A375 (cell line): ENCODE measurements at places on chromosomes 5 and 9. TPM values are rescaled to one million over a fixed set of nuclear protein-coding genes. Genes with fewer than 3 reads are reported as not detected.

SV2C gene
- not detected in 2 replicates for total RNA-seq

ADAMTSL2 gene
- not detected in 2 replicates for total RNA-seq

BSPRY gene
- not detected in 2 replicates for total RNA-seq

LRRC19 gene
- total RNA-seq, result not detected in 2 replicates

SLC24A2 gene
- total RNA-seq, result 0.83 and 1.1 TPM in 2 replicates

CRHBP gene
- 0.50 and 0.53 TPM in 2 replicates for total RNA-seq

FYB1 gene
- 1.0 and 2.4 TPM in 2 replicates for total RNA-seq

KIF4B gene
- 0.03 and 0.04 TPM in 2 replicates for total RNA-seq

MSX2 gene
- 4.3 and 4.4 TPM in 2 replicates for total RNA-seq

WDR38 gene
- total RNA-seq, result not detected in 2 replicates

ZDHHC11B gene
- total RNA-seq, result 0.05 and 0.26 TPM in 2 replicates

GARIN3 gene
- total RNA-seq, result not detected in 2 replicates

CKMT2 gene
- total RNA-seq, result not detected in 2 replicates

EPB41L4B gene
- total RNA-seq, result 0.41 and 0.45 TPM in 2 replicates

F2RL2 gene
- 4.0 and 4.7 TPM in 2 replicates for total RNA-seq

UBAC1 gene
- 72.5 and 82.6 TPM in 2 replicates for total RNA-seq

FIBCD1 gene
- total RNA-seq, result 1.1 and 6.1 TPM in 2 replicates

GPX3 gene
- 4.5 and 5.0 TPM in 2 replicates for total RNA-seq

PCDHB9 gene
- total RNA-seq, result 3.1 and 4.1 TPM in 2 replicates

GARNL3 gene
- total RNA-seq, result 0.15 and 2.4 TPM in 2 replicates

PDCD1LG2 gene
- 0.79 and 0.82 TPM in 2 replicates for total RNA-seq

PLAC8L1 gene
- total RNA-seq, result 0.19 and 0.34 TPM in 2 replicates

MYMK gene
- not detected in 2 replicates for total RNA-seq

ST8SIA4 gene
- 9.2 and 13.3 TPM in 2 replicates for total RNA-seq

DNAJB5 gene
- total RNA-seq, result 3.5 and 6.3 TPM in 2 replicates

LCN1 gene
- total RNA-seq, result not detected in 2 replicates

F12 gene
- total RNA-seq, result 5.4 and 5.5 TPM in 2 replicates

CBY3 gene
- total RNA-seq, result not detected in 2 replicates

GRPEL2 gene
- total RNA-seq, result 36.2 and 42.0 TPM in 2 replicates

RMND5B gene
- 24.3 and 32.3 TPM in 2 replicates for total RNA-seq

IL13 gene
- total RNA-seq, result 0.42 TPM in 1 of 2 replicates, not detected in the other

ANKRD20A1 gene
- total RNA-seq, result 0.49 and 1.2 TPM in 2 replicates

MEIKIN gene
- total RNA-seq, result not detected in 2 replicates

LCN6 gene
- not detected in 2 replicates for total RNA-seq
